Activated CD4-positive, alpha-beta memory T cell treated with anti-CD3 and anti-CD28 coated beads, Interleukin-2, amount 10 ng/mL, durations not matched to agents 7 days and 5 days (primary cell): ENCODE measurements at places on chromosomes 7 and 10. TPM values are rescaled to one million over a fixed set of nuclear protein-coding genes. Genes with fewer than 3 reads are reported as not detected.

Gene OLAH
- 4.0 TPM for total RNA-seq

Gene ACSM6
- total RNA-seq: not detected

Gene FANK1
- total RNA-seq: 0.68 TPM

Gene CASTOR2
- 3.0 TPM for total RNA-seq

- DNase-seq: no peak
Measured at GRCh38 chr10:11950325-11951018, 92.1 kb downstream of the UPF2 start.

GRCh38 chr7:43463401-43463980, 119.4 kb upstream of the STK17A start:
- DNase-seq: no peak

- DNase-seq: no peak
Measured at GRCh38 chr7:143439866-143440265, 3.4 kb upstream of the TAS2R60 start.
